Spinal cord (tissue), 10 donors: ENCODE measurements at places on chromosomes 3 and 15. TPM values are rescaled to one million over a fixed set of nuclear protein-coding genes. Genes with fewer than 3 reads are reported as not detected.

GAP43 gene
- 144 TPM for total RNA-seq

C3orf22 gene
- total RNA-seq = not detected

ESYT3 gene
- 4.9 TPM for total RNA-seq

ZPLD1 gene
- total RNA-seq = 0.11 TPM

PRR20G gene
- total RNA-seq = not detected

SPATA12 gene
- total RNA-seq = not detected

CADM2 gene
- 133 TPM for total RNA-seq

PLSCR1 gene
- 47.8 TPM for total RNA-seq

TMEM212 gene
- 0.22 TPM for total RNA-seq

EFCC1 gene
- total RNA-seq = 0.89 TPM

C2CD4A gene
- 0.79 TPM for total RNA-seq

CRYGS gene
- 5.1 TPM for total RNA-seq

CCR1 gene
- total RNA-seq = 5.2 TPM

TF gene
- 333 TPM for total RNA-seq

CLDN16 gene
- 0.39 TPM for total RNA-seq

CHRNA7 gene
- total RNA-seq = 14.3 TPM

ZNF620 gene
- total RNA-seq = 10.5 TPM

SLCO2A1 gene
- 1.8 TPM for total RNA-seq

MAP2K5 gene
- total RNA-seq = 22.9 TPM

EFCAB12 gene
- total RNA-seq = 4.9 TPM

TM4SF4 gene
- not detected for total RNA-seq
